ENCODE measurements at places on chromosomes 5 and 9.
A peak's percentile ranks its signal among the peaks of the same experiment; 100 is the strongest.

DNA sequence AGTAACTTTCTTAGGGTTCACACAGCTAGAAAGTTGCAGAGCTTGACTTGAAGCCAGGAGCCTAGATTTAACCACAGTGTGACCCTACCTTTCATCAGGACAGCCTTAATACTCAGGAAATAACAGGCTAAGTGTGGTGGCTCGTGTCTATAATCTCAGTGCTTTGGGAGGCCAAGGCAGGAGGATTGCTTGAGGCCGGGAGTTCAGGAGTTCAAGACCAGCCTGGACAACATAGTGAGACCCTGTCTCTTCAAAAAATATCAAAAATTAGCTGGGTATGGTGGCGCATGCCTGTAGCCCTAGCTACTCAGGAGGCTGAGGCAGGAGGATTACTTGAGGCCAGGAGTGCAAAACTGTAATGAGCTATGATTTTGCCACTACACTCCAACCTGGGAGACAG is 681.1 kb downstream of the MAT2B start:
- no peak for DNase-seq

DNA sequence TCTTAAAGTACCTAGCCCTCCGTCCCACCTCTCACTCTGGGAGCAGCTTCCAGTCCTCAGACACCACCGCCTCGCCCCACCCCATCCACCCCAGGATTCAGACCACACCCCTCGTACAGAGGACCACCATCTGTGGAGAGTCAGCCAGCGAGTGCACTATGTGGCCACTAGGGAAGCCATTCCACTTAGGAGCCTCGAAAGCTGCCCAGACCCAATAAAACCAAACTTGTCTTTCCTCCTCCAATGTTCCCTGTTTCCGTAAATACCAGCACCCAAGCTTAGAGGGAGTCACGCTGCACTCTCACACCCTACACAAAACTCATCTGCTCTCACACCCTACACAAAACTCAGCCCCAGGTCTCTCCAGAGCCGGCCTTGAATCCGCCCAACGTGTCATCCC is 1.9 kb downstream of the GCNT4 start:
- peak; percentile 31 for DNase-seq

DNA sequence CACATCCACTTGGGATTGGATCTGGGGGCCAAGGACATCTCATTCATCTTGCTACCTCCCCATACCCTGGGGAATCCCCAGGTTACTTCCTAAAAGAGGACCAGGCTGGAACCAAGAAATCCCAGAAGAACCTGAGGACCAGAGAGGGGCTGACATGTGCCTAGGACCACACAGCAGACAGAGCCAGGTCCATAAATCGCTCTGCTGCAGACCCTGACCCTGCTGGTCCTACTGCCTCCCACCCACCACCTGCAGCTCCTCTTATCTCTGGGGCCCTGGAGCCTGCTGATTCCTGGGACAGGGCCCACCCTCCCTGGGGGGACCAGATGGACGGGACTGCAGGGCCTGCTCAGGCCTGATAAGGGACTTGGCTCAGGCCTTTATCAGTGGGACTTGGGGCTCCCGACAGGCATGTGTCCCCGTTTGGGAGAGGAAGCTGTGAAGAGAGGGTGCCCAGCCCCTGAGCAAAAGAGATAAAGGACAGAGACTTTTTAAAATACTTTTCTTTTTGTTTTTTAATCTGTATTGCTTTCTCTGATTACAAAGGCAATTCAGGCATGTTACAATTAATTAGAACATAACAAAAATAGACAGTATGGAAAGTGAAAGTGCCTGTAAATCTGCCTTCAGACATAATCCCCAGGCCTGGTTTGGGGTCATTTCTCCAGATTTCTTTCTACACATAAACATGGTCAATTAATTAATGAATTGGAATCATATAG is 101.3 kb upstream of the LARP1 start:
- no peak for DNase-seq

DNA sequence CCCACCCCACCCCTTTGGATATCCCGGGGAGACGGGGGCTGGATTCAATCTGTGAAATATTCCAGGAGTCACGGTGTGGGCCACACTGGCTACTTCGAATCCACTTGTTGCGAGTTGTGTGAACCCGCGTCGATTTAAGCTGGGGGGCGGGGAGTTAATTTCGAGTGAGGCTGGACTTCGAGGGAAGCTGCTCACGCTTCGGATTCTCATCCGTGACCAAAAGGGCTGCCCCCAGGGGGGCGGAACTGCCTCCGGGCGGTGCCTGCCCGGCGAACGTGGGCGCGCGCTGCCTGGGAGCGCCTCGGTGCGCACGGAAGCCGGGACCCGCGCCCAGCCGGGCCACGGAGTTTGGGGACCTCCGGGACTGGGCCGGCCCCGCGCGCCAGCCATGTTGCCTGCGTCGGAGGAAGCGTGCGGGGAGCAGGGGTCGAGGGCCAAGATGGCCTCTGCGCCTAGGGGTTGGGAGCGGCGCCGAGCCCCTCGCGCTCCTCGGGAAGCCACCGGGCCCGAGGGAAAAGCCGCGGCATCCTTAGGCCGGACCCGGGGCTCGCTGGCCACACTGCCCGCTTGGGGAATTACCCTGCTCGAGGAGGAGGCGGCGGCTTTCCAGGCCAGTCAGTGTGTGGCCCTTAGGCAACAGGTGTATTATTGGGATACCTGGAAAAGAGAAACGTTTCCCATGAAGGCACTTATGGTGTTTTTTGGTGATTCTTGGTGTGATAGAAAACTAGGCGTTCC is 975 bp downstream of the OCLN start:
- peak; percentile 63 for DNase-seq

- no peak for DNase-seq
Measured at GRCh38 chr9:90834828-90835595, 33.4 kb downstream of the SYK start.

- no peak for DNase-seq
Measured at GRCh38 chr5:151295791-151296477, 7.6 kb downstream of the SLC36A3 start.

- DNase-seq, result no peak
Measured at GRCh38 chr5:67004730-67005350, 191.8 kb downstream of the CD180 start.

GRCh38 chr5:64163135-64163534 is 2.5 kb upstream of the RNF180 start:
- no peak for DNase-seq

GRCh38 chr9:137556069-137556838 is 4.6 kb downstream of the MRPL41 start:
- DNase-seq, result no peak

DNA sequence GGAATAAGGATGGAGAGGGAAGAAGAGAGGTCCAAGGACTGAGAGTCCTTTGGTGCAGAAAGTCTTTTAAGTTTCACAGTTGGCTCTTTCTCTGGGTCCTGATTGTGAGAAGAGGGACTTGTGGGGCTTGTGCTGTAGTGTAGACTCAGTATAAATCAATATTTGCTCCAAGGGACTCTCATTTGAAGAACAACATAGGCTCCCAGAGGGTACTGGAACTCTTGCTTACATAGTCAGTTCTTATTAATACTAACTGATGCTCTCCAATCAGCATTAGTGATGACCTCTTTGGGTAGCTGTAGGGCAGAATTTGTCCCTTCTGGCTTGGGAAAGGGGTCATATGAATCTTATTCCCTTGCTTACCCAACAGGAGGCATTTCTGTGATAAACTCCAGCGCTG is 62.5 kb upstream of the CXCL14 start:
- DNase-seq, result no peak

DNA sequence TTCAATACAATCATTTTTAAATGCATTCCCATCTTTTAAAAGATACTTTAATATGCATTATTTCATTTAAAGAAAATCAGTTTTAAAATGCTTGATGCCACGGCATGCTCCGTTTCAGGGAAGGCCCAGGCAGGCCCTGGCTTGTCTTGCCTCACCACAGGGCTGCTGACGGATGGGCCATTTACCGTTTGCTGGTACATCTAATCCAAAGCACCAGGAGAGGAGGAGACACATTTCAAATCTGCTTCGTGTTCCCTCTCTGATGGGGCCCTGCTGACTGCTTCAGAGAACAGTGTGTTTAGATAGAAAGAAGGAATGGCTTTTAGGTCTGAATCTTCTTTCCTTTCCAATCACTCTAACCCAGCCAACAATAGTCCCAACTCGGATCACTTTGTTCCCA is 185.2 kb downstream of the DCP2 start:
- DNase-seq, result no peak

- no peak for DNase-seq
Measured at GRCh38 chr9:69785757-69786156, 25.9 kb upstream of the PTAR1 start.

GRCh38 chr9:130200038-130200849 is 28.0 kb downstream of the NCS1 start:
- no peak for DNase-seq

DNA sequence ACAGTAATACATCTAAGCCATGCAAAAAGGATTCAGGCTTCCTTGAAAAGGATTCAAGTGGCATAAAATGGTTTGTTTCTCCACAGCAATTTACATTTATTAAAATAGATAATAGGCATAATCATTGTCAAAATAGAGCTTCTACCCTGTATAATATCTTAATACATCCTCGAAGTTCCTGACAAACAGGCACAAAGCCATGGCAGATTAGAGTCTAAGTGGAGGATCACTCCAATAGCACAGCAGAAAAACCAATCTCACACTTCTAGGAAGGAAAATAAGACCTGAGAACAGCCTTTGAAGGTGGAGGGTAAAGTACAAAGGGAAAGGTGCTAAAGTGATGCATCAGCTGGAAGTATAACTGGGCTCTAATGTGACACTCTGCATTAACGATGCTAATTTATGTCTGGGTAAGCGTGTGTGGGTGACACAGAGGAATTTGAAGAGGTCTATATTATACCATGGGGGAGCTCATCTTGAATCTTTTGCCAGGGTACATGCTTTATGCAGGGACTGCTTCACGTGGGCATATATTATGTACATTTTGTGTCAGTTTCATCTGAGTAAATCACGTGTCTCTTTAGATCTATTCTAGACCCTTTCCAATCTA is 28.8 kb downstream of the PPP2R2B start:
- no peak for DNase-seq

GRCh38 chr9:76292246-76292645 is 102.0 kb downstream of the RFK start:
- no peak for DNase-seq

DNA sequence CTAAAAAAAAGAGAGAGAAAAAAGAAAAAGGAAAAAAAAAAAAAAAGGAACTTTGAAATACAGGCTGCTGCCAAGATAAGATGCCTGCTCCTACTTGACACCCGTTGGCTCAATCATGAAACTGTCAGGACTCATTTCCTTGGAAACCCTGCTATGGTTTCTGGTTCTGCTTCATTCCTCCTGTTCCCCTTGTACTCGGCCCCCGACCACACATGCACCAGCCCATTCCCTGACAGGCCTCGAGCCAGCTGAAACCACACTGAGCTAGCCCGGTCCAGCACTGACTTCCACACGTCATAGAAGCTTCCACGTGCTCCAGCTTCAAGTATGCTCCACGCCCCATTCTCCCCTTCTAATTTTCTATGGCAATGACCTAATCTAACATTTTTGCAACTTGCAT is 93.2 kb downstream of the MYO10 start:
- DNase-seq, result no peak

GRCh38 chr5:174222891-174223290 is 177.4 kb downstream of the NSG2 start:
- no peak for DNase-seq

GRCh38 chr9:116692616-116693015 is 5.5 kb downstream of the TRIM32 start:
- DNase-seq, result no peak

DNA sequence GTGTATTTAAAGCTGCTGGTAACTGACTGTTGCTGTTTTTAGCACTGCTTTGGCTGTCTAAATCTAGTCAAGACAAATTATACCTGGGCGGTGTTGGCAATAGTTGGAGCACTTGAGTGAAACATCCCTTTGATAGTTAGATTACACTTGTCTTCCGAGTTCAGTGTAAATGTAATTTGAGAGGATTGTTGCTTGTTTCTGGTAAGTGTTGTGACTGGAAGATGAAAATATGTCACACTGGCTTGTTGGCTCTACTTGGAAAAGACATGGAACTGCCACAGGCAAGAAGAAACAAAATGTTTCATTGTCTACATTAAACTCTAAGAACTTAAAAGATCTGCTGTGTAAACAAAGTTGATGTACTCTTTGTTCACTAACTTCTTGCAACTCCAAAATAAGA is 49.2 kb upstream of the PTPRD start:
- DNase-seq, result no peak

DNA sequence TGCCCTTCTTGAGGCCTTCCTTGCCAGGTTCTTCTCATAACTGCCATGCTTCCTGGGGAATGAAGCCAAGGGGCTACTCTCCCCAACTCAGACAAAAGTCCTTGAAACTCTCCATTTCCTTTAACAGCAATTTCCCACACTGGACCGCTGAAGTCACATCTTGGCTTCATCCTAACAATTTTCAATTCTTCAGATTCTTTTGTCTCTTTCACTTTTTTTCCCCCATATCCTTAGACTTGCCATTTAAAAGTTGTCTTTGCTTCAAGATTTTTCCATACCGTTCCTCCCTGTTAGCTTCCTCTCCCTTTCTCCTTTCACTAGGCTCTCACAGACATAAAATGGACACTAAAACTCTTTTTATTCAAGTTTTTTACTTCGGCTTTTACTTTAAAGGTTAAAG is 93.1 kb upstream of the ITGA1 start:
- no peak for DNase-seq

DNA sequence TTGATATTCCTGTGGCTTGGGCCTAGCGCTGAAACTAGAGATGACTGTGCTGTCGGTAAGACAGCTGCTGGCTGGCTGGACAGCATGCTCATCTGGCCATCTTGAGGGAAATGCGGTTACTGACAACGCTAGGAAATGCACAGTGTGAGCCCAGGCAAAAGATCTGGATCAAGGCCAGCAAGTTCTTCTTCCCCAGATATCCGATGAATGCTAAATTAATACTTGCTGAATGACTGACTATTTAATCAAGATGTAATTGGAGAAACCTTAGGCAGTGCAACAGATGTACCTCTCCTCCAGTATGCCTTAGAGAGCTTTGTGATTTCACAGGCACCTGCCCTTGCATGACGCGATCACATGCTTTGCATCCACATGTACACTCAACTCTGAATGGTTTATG is 659.1 kb downstream of the EFNA5 start:
- no peak for DNase-seq

DNA sequence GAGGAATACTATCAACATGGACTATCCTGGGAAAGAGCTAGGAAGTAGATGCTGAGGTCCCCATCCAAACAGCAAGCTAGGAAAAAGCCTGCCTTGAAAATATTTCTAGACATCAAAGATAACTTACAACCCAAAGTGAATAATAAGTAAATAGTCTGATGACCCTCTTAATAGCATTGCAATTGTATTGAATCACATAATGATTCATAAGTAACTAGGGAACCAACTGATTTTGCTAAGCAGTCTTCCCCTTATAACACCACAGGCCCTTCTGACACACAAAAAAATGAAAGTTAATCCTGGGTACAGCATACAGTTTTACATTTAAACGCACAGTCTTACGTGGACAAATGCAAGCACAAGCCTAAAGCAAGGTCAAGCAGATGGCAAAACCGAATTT is 199.3 kb downstream of the RFK start:
- DNase-seq, result no peak

- DNase-seq, result no peak
Measured at GRCh38 chr5:165607026-165607425, 2101.6 kb downstream of the MAT2B start.
